ENCODE measurements at places on chromosomes 5 and 9.

- peak; percentile 54 for DNase-seq
These were observed 68.4 kb downstream of the ANXA1 start for GRCh38 chr9:73219985-73220626.

DNA sequence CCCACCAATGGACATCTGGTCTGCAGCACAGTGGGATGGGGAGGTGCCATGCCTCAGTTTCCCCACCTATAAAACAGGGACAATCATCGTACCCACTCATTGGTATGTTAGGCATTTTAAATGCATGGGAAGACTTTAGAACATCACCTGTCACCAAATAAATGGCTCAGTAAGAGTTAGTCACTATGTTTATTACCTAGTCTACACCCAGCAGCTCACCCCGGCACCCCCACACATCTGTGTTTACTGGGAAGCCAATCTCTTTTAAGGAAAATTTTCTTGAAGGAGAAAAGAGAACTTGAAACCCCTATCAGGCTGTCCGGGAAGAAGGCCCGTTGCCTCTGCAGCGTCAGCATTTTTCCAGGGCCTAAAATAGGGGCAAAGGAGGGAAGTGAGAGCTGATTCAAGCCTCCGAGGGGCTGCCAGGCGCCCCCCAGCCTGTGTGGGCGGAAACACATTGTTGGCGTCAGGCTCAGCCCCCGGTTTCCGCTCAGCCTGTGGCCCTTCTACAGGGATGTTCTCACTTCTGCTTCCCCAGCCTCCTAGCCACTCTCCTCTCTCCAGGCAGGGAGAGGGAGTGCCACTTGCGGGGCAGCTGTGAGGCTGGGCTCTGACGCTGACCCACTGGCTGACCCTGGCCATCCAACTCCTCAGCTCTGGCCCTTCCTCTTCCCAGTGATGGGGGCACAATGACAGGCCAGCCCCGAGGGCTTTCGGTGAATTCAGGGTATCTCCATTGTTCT lies 4.6 kb downstream of the CSF1R start:
- no peak for DNase-seq

DNA sequence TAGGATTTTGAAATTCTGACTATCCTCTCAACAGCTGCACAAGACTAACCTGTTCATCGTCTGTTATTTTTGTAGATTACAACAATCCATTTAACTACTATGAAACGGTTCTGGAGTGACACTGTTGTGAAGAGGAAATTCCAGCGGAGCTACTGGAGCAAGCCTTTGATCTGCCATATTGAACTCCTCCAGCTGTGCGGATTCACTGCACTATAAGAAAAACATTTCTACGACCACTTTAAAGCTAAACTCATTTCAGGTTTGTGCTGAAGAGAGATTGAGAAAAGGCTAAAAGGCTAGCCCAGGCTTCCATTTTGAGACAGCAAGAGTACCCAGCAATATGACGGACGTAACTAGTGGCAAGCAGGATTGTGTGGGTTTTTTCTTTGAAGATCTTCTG lies 104.9 kb upstream of the ANKH start:
- DNase-seq: no peak

GRCh38 chr9:113634596-113635515 lies 171.3 kb downstream of the RGS3 start:
- DNase-seq: no peak

GRCh38 chr9:137227054-137227852 lies at the start of gene RNF224:
Gene RNF224, plus strand, starts transcription at chr9:137227502. Its CDS starts 834 bp downstream, at chr9:137228336.
- peak; percentile 82 for DNase-seq

- DNase-seq: no peak
These were observed 465.2 kb upstream of the RGMB start for GRCh38 chr5:98308231-98308630.

Measured in stimulated activated effector memory CD8-positive, alpha-beta T cell treated with anti-CD3 and anti-CD28 coated beads, Interleukin-12 subunit alpha, Interleukin-12 subunit beta, amount 100 ng/mL, for 72 hours (primary cell).